ENCODE measurements at places on chromosomes 6 and 20.

GRCh38 chr6:124872361-124873065, 89.7 kb upstream of the RNF217 start:
- DNase-seq = no peak

- DNase-seq = no peak
These were observed 21.4 kb downstream of the TTBK1 start for GRCh38 chr6:43264599-43265145.

DNA sequence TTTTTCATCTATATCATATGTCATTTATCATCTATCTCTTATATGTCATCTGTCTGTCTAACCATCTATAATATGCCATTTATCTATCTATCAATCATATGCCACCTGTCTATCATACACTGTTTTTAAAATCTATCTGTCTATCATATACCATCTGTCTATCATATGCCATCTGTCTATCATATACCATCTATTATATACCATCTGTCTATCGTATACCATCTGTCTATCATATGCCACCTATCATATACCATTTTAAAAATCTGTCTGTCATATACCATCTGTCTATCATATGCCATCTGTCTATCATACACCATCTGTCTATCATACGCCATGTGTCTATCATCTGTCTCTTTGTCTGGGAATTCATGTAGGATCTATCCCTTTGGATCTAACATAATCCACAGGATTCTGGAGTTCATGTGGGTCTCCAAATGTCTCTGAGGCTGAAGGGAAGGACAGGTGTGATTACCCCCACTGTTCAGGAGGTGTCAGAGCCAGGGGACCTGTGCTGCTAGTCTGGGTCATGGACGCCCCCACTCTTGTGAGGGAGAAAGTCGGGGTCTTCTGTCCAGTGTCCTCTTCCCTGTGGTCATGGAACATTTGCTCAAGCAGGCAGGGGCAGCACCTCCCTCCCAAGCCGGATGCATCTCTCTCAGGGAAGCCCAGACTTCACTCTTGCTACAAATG, 36.9 kb upstream of the FRMD1 start:
- no peak for DNase-seq

DNA sequence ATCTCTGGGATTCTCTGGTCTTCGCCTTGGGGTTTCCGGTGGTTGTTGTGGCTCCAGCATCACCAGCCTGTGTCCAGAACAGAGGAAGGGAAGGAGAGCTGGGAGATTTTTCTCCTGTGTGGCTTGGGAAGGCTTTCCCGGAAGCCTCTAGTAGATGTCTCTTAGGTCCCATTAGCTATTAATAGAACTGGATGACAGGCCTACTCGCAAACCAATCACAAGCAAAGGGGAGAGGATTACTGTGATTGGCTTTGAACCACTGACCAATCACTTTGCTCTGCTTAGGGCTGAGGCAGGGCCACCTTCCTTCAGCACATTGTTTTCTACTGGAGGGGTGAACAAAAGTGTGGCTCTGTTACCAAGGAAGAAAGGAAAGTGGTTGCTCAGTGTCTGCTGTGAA, 203.4 kb upstream of the SULF2 start:
- no peak for DNase-seq

DNA sequence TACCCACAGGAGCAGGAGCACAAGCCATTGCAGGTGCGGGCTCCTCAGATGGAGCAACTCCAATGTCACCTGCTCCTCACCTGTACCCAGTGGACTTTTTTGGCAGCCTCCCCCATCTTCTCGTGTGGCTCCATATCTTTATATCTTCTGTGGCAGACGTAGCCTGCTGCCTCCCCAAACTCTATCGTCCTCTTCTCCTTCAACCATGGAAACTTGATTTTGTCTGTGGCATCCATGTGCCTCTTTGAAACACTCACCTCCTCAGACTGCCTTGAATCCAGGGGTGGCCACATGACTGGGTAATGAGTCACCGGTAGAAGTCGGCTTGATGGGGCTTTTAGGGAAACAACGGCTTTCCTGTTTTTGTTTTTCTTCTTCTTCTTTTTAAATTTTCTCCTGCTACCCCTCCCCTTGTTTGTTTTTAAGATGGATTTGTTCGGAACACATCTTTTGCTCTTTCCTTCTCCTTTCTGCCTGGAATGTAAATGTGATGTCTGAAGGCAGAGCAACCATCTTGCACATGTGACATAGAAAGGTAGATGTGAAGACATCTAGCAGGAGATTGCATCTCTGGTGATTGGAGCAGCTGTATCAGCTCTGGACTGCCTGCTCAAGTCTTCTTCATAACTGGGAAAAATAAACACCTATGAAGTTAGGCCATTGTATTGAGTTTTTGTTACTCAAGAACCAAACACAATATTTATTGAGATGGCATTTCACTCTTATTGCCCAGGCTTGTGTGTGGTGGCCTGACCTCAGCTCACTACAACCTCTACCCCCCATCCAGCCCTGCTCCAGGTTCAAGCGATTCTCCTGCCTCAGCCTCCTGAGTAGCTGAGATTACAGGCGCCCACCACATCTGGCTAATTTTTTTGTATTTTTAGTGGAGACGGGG, 69.9 kb upstream of the DDR1 start:
- peak; percentile 52 for DNase-seq

DNA sequence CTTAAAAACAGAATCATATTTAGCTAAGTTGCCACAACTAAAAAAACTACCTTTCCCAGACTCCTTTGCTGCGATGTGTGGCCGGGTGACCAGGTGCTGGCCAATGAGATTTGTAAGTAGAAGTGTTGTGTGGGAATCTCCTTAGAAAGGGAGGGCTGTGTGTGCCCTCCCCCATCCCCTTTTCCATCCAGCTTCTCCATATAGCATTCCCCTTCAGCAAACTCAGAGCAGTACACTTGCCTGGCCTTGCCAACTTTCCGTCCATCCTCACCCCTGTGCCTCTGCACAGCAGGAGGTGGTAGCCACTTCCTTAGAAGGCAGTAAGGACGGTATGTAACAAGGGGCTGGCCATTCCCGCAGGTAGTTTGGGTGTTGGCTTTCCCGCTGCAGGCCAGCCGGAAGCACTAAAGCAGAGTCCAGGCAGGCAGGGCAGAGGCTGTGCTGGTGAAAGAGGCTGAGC, 22.3 kb upstream of the KCNK16 start:
- peak; percentile 18 for DNase-seq

DNA sequence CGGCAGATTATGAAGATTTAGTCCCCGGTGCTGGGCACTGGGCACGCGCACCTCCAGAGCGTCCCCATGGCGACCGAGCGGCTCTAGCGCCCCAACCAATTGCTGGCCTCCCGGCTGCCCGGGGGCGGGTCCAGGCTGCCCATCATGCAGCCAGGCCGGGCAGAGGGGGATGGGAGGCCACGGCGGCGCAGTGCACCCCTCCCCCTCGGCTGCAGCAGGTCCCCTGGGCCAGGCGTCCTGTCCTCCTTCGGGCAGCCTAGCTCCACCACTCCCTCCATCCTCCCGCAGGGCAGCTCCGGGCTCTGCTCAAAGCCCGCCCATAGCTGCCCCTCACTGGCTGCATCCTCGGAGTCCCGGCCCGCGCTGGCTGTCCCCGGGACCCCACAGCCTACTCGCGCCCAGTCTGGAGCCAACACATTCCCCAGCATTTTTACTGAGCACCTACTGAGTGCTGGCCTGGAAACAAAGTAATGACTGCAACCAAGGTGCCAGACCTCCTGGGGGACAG, 99.4 kb downstream of the ASXL1 start:
- peak; percentile 40 for DNase-seq

DNA sequence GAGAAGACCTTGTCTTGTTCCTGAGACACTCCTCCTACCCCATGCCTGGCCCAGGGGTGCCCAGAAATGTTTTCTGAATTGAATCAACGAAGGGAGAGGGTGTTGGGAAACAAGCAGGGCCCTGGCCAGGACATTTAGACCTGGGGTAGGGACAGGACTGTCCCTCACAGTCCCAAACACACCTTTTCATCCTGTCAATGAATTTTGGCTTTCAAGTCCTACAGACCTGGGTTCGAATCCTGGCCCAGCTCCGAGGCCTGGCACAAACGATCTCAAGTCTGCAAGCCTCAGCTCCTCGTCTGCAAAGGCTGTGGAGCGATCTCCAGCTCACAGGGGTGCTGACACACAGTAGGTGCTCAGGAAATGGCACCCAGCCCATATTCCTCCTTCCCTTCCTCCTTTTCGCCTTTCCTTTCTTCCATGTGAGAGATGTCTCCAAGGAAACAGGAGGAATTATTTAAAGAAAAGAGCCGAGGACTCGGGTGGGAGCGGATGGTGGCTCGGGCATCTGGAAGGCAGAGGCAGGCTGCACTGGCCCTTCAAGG, 7.3 kb upstream of the DLGAP4 start:
- DNase-seq = no peak

GRCh38 chr6:26225848-26226578, 138.8 kb downstream of the HFE start:
- no peak for DNase-seq

DNA sequence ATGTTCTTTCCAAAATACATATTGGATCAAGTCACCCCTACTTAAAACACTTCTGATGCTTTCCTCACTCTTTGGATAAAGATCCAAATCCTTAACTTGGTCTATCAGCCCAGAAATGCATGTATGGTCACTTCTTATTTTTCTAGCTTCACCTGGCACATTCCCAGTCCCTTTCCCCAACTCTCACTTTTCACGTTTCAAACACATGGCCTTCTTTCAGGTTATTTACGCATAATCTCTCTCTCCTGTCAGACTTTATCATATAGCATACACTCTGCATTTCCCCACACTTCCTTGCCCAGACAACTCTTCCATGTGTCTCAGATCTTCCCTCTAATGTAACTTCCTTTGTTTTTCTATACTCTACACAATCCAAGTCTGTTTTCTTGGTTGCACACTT, 12.8 kb downstream of the PHIP start:
- no peak for DNase-seq

DNA sequence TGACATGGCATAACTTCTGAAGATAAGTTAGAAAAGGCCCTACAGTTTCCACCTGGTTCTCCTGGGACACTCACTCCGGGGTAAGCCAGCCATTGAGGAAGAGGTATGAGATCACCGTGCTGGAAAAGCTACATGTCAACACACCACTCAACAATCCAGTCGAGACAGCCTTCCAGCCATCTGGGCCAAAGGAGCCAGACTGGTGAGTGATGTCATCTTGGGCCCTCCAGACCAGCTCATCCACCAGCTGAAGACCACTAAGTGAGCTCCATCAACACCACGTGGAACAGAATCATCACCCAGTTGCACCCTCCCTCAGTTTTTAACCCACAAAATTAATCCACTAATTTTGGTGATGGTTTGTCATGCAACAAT, 32.3 kb upstream of the RSPO4 start:
- no peak for DNase-seq

DNA sequence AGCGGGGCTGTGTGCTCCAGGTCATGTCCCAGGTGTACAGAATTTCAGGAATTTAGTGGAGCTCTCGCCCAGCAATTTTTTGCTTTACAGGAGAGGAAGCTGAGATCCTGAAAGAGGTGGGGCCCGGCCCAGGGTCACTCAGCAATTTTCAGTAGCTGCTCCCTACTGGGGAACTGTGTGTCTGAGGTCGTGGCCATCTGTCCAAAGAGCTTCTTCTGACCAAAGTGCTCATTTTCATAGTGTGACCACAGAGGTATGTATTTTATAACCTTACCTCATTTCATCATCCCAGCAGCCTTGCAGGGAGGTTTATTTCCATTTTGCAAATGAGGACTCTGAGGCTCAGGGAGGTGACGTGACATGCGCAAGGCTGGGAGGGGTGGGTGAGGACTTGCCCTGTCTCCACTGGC, 46.3 kb downstream of the FAM209B start:
- DNase-seq = no peak

GRCh38 chr6:147852772-147853171, 344.3 kb downstream of the SAMD5 start:
- DNase-seq = no peak

GRCh38 chr20:4234128-4234527, 218.8 kb upstream of the RNF24 start:
- DNase-seq = no peak

- DNase-seq = no peak
These were observed 68.2 kb downstream of the CCN2 start for GRCh38 chr6:131883016-131883415.

DNA sequence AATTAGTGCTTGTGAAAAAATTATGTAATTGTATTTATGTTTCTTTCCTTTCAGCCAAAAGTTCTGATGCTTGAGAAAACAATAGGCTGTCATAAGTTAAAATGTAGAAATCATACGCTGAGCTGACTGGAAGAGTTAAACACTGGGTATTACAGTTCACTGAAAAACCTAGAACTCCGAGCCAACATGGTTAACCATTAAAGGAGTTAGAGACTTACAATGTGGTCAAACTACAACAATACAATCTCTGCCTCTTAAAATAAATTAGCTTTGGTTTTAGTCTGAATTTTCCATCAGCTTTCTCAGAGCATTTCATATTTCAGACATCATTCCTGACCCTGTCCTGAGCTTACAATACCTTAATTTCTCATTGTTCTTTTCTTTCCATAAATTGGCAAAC, 91.0 kb downstream of the COL12A1 start:
- DNase-seq = no peak

DNA sequence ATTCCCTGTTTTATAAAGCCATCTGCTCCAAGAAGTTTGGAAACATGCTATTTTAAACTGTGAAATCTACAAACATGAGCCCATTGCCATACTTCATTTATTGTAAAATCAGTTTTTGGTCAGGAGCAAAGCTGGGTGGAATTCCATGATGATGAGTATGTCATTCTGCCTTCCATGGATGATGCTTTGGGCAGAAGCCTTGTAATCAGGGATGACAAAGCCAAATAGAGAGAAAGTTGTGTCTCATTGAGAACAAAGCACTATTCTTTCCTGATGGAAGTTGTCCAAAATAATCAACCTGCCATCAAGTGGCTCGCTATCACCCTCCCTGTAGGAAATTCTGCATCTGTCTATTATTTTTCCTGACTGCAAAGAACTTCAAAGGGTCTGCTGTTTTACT, 313.0 kb upstream of the DEFB112 start:
- DNase-seq = no peak

DNA sequence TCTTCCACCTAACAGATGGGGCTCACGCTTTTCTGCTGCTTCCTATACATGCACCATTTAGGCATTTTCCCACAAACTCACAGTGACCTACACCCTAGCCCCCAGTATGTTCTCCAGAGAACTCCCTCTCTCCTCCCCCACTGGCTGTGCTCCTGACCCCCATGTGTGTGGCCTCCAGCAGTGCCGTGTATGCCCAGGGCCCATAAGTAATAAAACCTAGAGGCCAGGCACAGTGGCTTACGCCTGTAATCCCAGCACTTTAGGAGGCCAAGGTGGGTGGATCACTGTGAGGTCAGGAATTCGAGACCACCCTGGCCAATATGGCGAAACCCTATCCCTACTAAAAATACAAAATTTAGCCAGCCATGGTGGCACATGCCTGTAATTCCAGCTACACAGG, 54.7 kb upstream of the NXT1 start:
- no peak for DNase-seq
